ENCODE measurements at places on chromosomes 2 and 18.

DNA sequence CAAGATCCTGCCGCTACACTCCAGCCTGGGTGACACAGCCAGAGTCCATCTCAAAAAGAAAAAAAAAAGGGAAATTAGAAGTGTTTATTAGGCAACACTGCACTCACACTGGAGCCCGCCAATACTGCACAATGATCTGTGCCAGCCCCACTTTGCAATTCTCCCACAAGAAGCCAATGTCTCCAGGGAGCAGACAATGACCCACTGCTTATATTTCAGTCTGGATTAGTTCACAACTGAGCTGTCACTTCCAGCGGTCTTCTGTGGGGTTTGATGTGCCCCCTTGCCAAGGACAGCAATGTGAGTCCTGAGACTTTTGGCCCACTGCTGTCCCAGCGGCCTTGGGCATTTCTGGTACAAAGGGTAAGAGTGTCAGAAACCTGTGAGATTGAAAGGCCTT is 85.6 kb upstream of the PPM1B start:
- no peak for DNase-seq

- DNase-seq = no peak
Observed at GRCh38 chr2:172725746-172726145, 9.9 kb upstream of the RAPGEF4 start.

GRCh38 chr2:155021618-155022017 is 323.1 kb downstream of the KCNJ3 start:
- no peak for DNase-seq

- no peak for DNase-seq
Observed at GRCh38 chr2:161273038-161273760, 35.0 kb upstream of the PSMD14 start.

GRCh38 chr2:169694894-169695260 is 608 bp downstream of the PHOSPHO2 start:
- DNase-seq = no peak
